A549 treated with GW870086 at 1 μM for 4 hours (cell line): ENCODE measurements at places on chromosomes 7 and 10. TPM values are rescaled to one million over a fixed set of nuclear protein-coding genes. Genes with fewer than 3 reads are reported as not detected.

The SPDYE9 gene
- total RNA-seq: not detected in 5 replicates

The CACNB2 gene
- total RNA-seq: not detected in 5 replicates

The PPP1R9A gene
- 2.1 to 4.0 TPM (median 3.8 TPM) in 5 replicates for total RNA-seq

The CYP26C1 gene
- not detected in 5 replicates for total RNA-seq

The AKR1D1 gene
- total RNA-seq: 0.18 to 0.23 TPM in 2 of 5 replicates, not detected in the others

The TMEM196 gene
- total RNA-seq: not detected in 5 replicates

The ICA1 gene
- 0.74 to 1.4 TPM (median 1.1 TPM) in 5 replicates for total RNA-seq

The CCDC7 gene
- total RNA-seq: 0.45 to 1.0 TPM (median 0.75 TPM) in 5 replicates

The RAPGEF5 gene
- 0.09 to 0.23 TPM (median 0.10 TPM) in 5 replicates for total RNA-seq

The PLAU gene
- 73.7 to 76.9 TPM (median 76.3 TPM) in 5 replicates for total RNA-seq
